ENCODE measurements at places on chromosomes 3 and 15.
A peak's percentile ranks its signal among the peaks of the same experiment; 100 is the strongest.

DNA sequence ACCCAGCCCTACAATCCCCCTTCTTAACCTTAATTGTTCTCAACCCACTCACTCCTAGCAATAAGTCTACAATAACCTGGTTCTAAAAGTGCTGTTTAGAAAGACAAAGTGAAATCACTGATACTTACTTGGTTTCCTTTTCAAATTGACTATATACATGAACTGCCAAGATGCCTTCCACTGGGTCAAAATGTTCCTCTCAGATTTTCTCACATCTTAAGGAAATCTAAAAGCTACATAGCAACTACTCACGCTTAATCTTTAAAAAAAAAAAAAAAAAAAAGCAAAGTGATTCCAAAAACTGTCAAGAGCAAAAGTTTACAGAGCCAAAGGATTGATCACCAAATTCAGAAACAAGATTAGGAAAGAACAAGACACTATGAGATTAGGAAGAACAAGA lies 68.7 kb upstream of the MAP4 start:
- DNase-seq = no peak

DNA sequence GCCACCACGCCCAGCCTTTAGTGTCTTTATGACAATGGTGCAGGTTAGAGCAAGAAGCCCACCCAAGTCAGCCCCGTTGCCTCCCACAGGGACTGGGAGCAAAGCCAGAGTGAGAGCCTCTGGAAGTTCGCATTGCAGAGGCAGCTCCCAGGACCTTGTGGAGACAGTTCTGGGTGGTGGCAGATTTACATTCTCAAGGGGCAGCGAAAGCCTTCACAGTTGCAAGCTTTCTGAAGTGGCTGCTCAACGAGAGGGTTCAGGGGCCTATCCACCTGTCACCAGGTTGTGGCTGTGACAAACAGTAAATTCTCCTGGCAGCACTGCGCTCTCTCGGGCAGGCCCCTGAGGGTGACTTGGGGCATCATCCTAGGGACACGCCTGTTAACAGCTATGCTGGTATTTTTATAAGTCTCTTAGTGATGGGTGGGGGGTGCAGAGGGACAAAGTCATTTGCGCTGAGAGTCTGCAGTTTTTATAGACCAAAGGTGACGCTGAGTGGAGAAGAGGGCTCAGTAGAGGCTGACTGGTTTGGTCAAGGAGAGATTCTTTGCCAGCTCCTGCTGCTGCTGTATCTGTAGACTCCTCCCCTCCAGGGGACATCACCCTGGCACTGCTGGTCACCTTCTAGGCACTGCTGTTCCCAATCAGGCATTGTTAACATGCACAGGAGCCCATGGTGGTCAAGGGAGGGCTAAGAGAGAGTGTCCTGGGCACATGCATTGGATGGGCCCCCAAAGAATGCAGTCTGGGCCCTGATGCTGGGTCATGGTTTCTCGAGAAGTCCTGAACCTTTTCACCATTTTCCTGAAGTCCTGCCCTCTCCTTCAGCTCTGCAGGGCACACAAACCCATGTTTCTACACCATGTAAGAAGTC lies 57.5 kb upstream of the KLF13 start:
- DNase-seq = no peak

DNA sequence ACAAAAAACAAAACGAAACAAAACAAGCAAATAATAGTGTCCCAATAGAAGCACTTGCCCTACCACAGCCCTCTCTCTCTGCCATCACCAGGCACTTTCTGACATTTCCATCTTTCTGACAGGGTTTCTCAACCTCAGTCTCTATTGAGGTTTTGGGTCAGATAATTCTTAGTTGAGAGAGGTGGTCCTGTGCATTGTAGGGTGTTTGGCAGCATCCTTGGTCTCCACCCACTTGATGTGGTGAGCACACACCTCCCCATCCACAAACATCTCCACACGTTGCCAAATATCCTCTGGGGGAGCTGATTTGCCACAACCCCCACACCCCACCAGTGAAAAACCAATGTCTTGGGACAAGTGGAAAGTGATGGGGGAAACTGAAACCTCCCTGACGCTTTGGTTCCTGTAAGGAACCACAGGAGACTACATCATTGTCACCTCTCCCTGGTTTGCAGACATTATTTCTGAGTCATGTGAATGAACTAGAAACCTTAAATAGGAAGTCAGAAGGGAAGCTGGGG lies 733.7 kb upstream of the CFAP20DC start:
- no peak for DNase-seq

DNA sequence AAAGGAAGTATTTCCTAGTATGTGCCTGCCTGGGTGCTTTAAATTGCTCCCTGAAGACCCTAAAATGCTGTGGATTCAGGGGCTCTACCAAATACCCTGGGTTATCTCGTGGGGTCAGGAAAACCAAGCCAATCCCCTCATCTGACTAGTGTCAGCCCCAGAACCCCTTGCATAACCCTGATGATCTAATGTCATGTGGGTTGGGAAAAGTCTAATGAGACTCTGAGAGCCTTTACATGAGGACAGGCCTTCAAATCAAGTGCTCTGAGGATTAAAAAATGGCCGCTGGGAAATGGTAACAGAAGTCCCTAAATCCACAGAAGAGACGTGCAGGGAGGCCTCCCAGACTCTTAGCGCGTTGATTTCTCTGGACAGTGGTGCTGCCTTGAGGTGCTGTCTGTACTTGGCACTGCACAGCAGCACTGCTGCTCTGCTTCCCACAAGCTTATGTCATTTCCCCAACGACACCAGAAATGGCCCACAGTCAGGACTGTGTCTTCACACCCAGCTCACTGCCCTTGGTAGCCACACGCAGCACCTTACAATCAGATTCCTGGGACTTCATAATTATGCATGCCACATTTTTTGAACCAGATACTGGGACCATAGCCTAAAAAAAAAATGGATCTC lies 16.6 kb downstream of the EIF4E3 start:
- DNase-seq = peak; percentile 81

DNA sequence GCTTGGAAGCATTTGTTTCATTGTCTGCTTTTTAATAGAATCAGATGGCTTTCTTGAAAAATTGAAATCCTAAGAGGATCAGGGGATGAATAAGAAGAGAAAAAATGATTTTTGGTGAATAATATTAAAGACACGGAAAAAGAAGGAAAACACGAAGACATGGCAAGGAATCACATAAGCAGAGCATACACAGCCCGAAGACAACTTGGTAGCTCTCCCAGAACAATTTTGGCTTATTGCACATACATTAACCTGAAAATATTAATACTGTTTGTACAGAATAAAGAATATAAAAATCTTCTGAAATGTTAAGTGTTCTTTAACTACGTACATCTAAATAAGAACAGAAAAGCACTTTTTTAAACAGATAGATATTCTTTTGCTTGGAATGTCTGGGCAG lies 150.0 kb downstream of the SHOX2 start:
- no peak for DNase-seq
